Esophagus muscularis mucosa (tissue), 4 donors: ENCODE measurements at places on chromosomes 11 and 22. TPM values are rescaled to one million over a fixed set of nuclear protein-coding genes. Genes with fewer than 3 reads are reported as not detected.

DNA sequence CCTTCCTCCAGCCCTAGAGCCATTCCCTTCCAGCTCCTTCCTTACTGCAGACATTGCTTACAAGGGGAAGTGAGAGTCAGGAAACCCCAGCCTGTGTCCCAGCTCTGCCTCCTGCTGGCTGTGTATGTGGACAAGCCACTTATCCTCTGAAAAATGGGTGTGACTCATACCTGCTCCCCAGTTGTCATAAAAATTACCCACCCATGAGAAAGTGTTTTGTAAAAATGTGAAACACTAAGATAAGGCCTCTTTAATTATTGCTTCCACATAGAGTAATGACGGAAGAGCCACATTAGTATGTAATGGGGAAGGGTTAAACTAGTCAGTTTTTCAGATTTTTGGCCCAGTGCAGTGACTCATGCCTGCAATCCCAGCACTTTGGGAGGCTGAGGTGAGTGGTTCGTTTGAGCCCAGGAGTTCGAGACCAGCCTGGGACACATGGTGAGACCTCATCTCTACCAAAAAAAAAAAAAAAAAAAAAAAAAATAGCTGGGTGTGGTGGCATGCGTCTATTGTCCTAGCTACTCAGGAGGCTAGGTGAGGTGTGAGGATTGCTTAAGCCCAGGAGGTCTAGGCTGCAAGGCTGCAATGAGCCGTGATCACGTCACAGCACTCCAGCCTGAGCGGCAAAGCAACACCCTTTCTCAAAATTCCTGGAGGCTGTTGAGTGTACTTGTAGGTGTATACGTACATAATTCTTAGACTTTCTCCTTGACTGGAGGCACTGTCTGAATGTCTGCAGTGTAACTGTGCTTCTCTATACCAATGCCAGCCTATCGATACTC lies 84.9 kb downstream of the CTTN start:
- DNase-seq, result no peak

DNA sequence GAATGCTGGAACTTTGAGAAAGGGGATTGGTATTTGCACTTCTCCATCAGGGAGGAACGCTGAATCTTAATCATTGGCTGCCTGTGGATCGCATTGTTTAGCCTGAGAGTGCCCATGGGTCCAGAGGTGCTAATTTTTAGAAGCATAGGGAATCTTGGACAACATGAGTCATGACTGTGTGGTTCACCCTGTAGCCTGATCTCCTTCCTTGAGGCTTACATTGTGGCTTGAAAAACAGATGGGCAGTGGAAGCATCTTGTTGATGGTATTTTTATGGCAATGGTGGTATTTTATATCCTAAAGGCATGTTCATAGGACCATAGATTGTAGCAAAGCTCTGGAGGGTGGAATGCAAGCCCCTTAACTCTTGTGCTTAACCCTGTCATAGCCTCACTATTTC lies 99.2 kb upstream of the DBX1 start:
- no peak for DNase-seq

GRCh38 chr11:102589047-102589459 lies 36.1 kb downstream of the MMP20 start:
- DNase-seq, result no peak

DNA sequence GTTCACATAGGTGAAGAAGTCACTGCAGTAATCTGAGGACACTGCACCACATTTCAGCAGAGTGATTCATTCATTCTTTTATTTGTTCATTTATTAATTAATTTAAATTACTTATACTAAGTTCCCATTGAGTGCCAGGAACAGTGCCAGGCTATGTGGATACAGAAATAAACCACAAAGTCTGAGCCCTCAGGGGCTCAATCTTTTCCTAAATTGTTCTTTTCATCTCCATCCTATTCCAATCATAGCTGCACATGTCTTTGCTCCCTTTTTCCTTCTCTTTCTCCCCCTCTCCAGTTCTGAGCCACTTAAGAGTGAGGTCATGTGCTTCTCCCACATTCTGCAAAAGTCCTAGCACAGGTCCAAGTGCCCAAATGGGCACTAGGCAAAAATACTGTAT lies 4.9 kb downstream of the SYTL2 start:
- DNase-seq, result no peak

HEPHL1 gene
- 0.42 TPM for total RNA-seq

KCTD14 gene
- 1.1 TPM for total RNA-seq

ASPHD2 gene
- total RNA-seq, result 1.1 TPM
